Endothelial cell of umbilical vein (primary cell): ENCODE measurements at places on chromosomes 5 and 9. TPM values are rescaled to one million over a fixed set of nuclear protein-coding genes. Genes with fewer than 3 reads are reported as not detected.

The EPB41L4B gene
- polyA plus RNA-seq: 0.10 and 0.11 TPM in 2 replicates

DNA sequence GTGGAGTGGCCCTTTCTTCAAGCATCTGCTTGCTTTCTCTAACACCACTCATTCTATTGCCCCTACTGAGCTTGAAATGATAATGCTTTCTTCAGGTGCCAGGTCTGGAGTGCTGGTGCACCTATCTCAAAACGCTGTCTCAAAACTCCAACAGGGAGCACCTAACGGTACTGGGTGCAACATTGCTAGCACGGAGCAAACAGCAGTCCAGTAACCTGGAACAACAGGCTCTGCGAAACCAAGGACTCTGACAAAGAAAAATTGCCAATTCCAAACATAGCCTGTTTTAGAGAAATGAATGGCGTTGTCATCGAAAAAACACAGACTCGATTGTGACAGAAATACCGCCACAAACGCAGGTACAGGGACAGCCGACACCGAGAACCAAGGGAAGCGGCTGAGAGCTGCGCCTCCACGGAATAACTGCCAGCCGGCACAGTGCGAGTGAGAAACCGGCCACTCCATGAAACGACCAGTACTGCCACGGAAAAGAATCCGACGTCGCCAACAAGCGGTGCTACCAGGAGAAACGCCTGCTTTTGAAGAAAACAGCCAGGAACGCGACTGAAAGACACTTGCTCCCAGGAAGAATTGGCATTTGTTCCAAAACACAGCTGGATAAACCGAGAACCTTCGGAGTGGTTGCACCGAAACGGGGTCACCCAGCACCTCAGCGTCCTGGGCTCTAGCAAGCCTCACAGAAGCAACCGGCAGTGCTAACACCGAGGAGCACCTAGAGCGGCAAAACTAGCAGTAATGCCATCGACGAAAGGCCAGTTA is 3.1 kb downstream of the ANXA2R start:
- H3K27ac ChIP-seq: peak overlapping the region; percentile 77
- DNase-seq: peak; percentile 69
- H3K4me1 ChIP-seq: peaks cover 36% of the 10 kb centered on the region
- no peaks in the 10 kb centered on the region for H3K27me3 ChIP-seq
- no peaks in the 10 kb centered on the region for H3K36me3 ChIP-seq

The SH3TC2 gene
- polyA plus RNA-seq: 0.81 and 0.91 TPM in 2 replicates

DNA sequence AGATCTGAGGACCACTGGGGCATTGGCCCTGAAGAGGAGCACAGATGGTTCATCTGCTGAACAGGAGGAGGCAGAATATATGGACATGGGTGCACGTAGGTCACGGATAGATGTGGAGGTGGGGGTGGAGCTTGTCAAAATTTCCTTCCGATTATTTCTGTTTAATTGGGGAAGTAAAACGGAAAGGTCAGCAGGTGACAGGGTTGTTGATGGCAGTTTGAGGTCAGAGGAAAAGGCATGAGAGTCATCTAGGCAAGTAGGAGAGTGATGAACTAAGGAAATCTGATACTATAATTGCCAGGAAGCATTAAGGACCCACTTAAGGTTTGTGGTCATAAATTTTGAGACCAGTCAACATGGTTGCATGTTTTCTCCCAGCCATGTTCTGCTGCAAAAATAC is 8.4 kb upstream of the FAM81B start:
- H3K4me3 ChIP-seq: no peak overlapping the region
- H3K27ac ChIP-seq: no peak overlapping the region
- peaks cover 1% of the 10 kb centered on the region for H3K27me3 ChIP-seq
- H3K4me1 ChIP-seq: no peaks in the 10 kb centered on the region
- DNase-seq: no peak
- no peaks in the 10 kb centered on the region for H3K36me3 ChIP-seq

DNA sequence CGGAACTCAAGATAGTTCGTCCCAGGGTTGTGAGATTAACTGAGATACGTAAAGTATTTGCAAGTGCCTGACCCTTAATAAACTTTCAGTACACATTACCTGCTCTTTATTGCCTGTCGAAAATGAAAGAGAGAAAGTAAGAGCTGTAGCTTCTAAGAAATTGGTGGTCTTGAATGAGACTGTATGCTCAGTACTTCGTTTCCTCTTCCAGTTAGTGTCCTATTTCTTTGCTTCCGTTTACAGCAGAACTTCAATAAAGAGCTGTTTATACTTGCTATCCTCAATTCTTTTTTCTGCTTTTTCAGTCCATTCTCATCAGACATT is 534 bp downstream of the SRFBP1 start:
- peak overlapping the region; percentile 88 for H3K4me3 ChIP-seq
- DNase-seq: peak; percentile 42
- peaks cover 14% of the 10 kb centered on the region for H3K4me1 ChIP-seq
- H3K27ac ChIP-seq: peak overlapping the region; percentile 86
- peaks cover 4% of the 10 kb centered on the region for H3K27me3 ChIP-seq
- no peaks in the 10 kb centered on the region for H3K36me3 ChIP-seq

GRCh38 chr9:127886401-127886972 is 9.0 kb upstream of the AK1 start:
- no peak overlapping the region for H3K4me3 ChIP-seq
- no peak for DNase-seq
- no peaks in the 10 kb centered on the region for H3K27me3 ChIP-seq
- H3K27ac ChIP-seq: no peak overlapping the region

The WDR41 gene
- polyA plus RNA-seq: 9.8 and 10.2 TPM in 2 replicates

The CSF2 gene
- polyA plus RNA-seq: not detected in 2 replicates

- H3K27ac ChIP-seq: no peak overlapping the region
- no peaks in the 10 kb centered on the region for H3K4me1 ChIP-seq
- H3K36me3 ChIP-seq: no peaks in the 10 kb centered on the region
- H3K4me3 ChIP-seq: no peak overlapping the region
- no peaks in the 10 kb centered on the region for H3K27me3 ChIP-seq
- DNase-seq: no peak
Measured at GRCh38 chr9:114249424-114250234, 73.3 kb upstream of the ORM1 start.

GRCh38 chr5:144236499-144236898 is 65.8 kb downstream of the KCTD16 start:
- H3K4me1 ChIP-seq: no peaks in the 10 kb centered on the region
- H3K36me3 ChIP-seq: no peaks in the 10 kb centered on the region

The DNAJC18 gene
- polyA plus RNA-seq: 23.2 and 26.0 TPM in 2 replicates

The C9orf153 gene
- polyA plus RNA-seq: not detected in 2 replicates

DNA sequence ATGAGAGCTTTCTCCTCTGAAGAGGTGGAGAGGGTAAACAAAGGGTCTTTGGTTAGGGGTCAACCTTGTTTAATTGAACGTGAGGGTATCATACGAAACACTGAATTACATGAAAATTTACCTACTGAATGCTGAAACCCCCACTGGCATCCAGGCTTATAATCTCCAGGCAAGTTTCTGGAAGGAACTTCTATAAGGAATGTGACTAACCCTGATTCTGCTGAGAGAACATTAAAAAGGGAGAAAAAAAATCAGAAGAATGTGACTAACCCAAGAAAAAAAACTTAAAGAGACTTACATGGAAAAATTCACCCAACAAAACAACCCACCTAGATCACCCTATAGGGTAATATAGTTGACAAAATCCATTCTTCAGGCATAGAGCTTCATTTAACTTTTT is 55.5 kb downstream of the APC start:
- H3K27ac ChIP-seq: no peak overlapping the region
- H3K36me3 ChIP-seq: peaks cover 1% of the 10 kb centered on the region
- no peak overlapping the region for H3K4me3 ChIP-seq
- H3K4me1 ChIP-seq: peaks cover 6% of the 10 kb centered on the region
- no peaks in the 10 kb centered on the region for H3K27me3 ChIP-seq

The ABO gene
- polyA plus RNA-seq: not detected in 2 replicates

GRCh38 chr9:93533863-93534262 is 42.5 kb upstream of the PHF2 start:
- H3K27me3 ChIP-seq: no peaks in the 10 kb centered on the region
- H3K4me3 ChIP-seq: no peak overlapping the region
- no peak overlapping the region for H3K27ac ChIP-seq
- no peaks in the 10 kb centered on the region for H3K4me1 ChIP-seq
- DNase-seq: no peak

The PCDHB11 gene
- polyA plus RNA-seq: 0.11 and 0.13 TPM in 2 replicates

DNA sequence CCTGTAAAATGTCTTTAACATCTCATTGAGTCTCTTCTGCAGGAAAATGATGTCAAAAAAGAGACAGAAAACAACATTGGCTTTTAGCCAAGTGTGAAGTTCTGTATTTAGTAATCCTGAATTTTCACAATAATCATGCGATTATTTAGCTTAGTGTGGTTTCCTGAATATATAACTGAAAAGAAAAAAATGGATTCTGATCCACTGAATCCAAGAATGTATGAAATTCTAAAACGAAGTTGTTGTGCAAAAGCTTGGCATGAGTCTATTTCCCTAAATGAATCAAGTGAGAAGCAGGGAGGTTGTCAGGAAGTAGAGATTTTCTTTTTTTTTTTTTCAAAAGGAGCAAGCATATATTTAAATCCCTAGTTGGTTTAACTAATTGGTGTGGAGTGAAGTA is 145.9 kb upstream of the CDH6 start:
- H3K4me3 ChIP-seq: no peak overlapping the region
- no peaks in the 10 kb centered on the region for H3K27me3 ChIP-seq
- H3K4me1 ChIP-seq: no peaks in the 10 kb centered on the region
- no peak overlapping the region for H3K27ac ChIP-seq

DNA sequence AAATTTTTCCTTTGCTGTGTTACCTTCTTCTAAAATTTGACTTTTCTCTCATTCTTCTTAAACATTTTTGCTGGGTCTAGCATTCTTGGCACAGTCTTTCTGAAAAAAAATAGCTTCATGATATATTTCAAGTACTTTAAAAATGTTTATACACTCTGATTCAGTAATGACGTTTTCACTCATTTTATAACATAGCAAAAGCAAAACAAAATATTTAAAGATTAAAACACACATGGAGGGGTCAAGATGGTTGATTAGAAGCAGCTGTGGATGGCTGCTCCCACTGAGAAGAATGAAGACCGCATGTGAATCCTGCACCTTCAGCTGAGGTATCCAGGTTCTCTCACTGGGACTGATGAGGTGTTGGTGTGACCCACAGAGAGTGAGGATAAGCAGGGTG is 188.2 kb downstream of the SGCD start:
- H3K27ac ChIP-seq: no peak overlapping the region
- no peaks in the 10 kb centered on the region for H3K36me3 ChIP-seq
- H3K4me1 ChIP-seq: no peaks in the 10 kb centered on the region
- H3K4me3 ChIP-seq: no peak overlapping the region
- no peak for DNase-seq

- H3K27me3 ChIP-seq: no peaks in the 10 kb centered on the region
- peaks cover 65% of the 10 kb centered on the region for H3K4me1 ChIP-seq
- H3K4me3 ChIP-seq: no peak overlapping the region
- DNase-seq: peak; percentile 44
Measured at GRCh38 chr5:150516011-150516410, 8.1 kb downstream of the NDST1 start.

The MARCHF11 gene
- not detected in 2 replicates for polyA plus RNA-seq

DNA sequence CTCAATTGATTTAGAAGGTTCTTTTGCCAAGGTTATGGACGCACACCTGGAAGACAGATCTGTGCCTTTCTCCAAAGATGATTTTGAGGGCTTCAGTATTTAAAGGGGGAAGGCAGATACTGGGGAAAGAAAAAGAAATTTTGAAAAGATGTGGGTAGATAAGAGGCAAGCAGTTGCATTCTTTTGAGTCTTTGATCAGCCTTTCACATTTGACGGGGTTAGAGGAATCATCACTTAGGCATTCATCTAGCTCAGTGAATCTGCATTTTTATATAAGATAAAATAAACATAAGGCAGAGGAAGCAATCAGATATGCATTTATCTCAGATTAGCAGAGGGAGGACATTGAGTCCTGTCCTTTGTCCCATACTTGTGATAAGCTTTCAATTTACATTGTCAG is 243.4 kb upstream of the RAI14 start:
- H3K4me1 ChIP-seq: no peaks in the 10 kb centered on the region
- no peak overlapping the region for H3K4me3 ChIP-seq
- H3K36me3 ChIP-seq: no peaks in the 10 kb centered on the region
- DNase-seq: no peak
- peaks cover 8% of the 10 kb centered on the region for H3K27me3 ChIP-seq
- H3K27ac ChIP-seq: no peak overlapping the region

DNA sequence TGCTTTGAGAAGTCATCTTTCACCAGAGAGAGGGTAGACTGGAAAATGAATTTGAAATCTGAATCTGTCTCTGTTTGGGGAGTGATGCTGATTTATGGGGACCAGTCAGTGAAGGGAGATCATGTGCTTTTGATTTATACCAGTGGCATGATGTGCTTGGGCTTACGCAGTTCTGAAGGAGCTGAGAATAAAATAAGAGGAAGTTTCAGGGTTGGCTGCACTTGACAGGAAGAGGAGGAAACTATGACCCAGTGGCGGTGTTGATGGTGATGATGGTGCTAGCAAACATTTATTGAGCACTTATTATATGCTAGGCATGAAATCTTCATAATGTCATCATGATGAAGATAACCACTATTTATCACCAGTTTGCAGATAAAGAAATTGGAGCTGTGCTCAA is 136.4 kb upstream of the GLRA1 start:
- H3K4me1 ChIP-seq: no peaks in the 10 kb centered on the region
- no peak for DNase-seq
- H3K4me3 ChIP-seq: no peak overlapping the region
- H3K27ac ChIP-seq: no peak overlapping the region
- no peaks in the 10 kb centered on the region for H3K27me3 ChIP-seq

GRCh38 chr9:127734247-127734746 is 797 bp downstream of the TOR2A start:
- no peaks in the 10 kb centered on the region for H3K27me3 ChIP-seq
- no peak overlapping the region for H3K27ac ChIP-seq
- H3K4me3 ChIP-seq: peak overlapping the region; percentile 73
- no peak for DNase-seq
- peaks cover 8% of the 10 kb centered on the region for H3K36me3 ChIP-seq

The LRRC19 gene
- polyA plus RNA-seq: not detected in 2 replicates

DNA sequence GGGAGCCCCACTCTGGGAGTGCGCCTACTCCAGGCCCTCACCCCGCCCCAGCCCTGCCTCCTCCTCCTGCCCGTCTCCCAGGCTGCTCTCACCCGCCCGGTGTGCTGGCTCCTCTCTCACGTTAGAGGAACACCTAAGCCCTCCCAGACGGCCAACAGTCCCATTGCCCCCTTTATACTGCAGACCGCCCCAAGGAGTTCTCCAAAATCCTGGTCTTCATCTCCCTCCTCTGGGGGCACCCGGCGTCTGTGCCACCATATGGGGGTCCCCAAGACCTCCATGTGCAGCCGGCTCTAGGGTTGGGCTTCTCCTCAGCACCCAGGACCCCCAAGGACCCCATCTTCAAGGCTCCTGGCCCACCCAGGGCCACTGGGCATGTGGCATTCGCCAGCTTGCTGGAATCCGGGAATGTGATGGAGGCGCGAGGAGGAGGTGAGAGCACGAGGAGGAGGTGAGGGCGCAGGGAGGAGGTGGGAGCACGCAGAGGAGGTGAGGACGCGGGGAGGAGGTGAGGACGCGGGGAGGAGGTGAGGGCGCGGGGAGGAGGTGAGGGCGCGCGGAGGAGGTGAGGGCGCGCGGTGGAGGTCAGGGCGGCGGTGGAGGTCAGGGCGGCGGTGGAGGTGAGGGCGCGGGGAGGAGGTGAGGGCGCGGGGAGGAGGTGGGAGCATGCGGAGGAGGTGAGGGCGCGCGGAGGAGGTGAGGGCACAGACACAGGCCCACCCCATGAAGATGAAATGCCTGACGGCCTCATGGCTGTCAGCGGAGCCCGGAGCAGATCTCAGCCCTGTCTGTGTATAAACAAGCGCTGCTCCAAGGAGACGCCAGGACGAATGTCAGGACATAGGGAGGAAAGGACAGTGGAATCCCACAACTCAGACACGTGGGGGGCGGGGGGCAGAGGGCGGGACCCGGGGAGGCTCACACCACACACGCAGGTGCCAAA is 41.2 kb downstream of the EXD3 start:
- H3K27ac ChIP-seq: no peak overlapping the region
- H3K4me3 ChIP-seq: no peak overlapping the region
- no peaks in the 10 kb centered on the region for H3K4me1 ChIP-seq
